Liver (tissue), 10 donors: ENCODE measurements at places on chromosomes 7 and 10.

DNA sequence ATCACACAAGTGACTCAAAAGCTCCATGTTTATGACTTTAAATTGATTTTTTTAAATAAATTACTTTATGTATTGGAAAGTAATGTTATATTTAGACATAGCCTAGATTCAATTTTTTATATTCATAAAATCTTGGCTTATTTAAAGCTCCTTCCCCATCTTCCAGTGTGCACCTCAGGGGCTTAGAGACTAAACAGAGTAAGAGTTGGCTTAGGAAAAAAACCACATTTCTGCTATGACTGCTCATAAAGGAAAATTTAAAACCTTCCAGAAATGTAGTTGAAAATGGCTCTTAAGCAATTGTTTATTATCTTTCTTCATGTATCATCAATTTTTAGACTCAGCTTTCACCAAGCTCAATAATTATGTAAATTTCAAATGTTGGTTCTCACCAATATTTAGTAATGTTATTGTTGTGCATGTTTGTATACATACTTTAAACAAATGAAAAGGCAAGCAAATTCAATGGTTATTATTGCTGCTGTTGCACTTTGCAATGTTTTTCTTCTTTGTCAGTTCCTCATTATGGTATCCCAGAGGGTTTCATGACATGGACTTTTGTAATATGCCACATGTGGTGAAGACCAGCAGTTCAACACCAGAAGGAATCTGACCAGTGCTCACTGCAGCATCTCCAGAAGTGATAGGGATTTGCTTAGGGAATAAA is 700.1 kb upstream of the ANKRD30A start:
- no peak for DNase-seq

- DNase-seq: no peak
Observed at GRCh38 chr7:46664453-46664852, 743.4 kb upstream of the IGFBP3 start.

- DNase-seq: no peak
Observed at GRCh38 chr7:94111009-94111408, 106.9 kb upstream of the BET1 start.

DNA sequence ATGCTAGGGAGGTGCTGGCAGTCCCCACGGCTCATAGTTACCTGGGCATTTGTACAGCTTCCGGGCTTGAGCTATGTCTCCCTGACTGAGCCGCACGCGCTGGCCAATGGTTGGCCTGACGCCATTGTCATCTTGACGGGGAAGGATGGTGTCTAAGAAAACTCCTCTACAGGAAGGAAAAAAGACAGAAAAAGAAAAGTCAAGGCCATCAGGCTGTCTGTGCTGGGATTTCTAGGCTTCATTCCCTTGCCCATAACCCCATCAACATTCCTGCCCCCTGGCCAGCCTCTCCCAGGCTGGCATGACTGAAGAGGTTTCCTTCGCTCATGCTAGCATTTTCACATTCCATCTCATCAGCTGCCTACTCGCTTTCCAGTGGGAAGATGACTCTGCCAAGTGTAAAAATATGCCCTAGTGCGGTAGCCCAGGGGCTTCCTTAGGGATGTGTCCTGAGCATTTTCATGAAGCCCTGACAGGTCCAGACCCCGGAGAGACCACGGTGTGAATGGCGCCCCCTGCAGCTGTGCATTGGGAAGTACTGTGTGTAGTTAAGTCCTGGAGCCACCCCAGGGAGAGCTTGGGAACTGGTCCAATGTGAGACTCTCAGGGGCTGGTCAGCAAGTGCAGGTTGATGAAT is 54.5 kb upstream of the OPALIN start:
- DNase-seq: no peak

GRCh38 chr10:91460681-91461080 is 50.5 kb downstream of the HECTD2 start:
- no peak for DNase-seq

DNA sequence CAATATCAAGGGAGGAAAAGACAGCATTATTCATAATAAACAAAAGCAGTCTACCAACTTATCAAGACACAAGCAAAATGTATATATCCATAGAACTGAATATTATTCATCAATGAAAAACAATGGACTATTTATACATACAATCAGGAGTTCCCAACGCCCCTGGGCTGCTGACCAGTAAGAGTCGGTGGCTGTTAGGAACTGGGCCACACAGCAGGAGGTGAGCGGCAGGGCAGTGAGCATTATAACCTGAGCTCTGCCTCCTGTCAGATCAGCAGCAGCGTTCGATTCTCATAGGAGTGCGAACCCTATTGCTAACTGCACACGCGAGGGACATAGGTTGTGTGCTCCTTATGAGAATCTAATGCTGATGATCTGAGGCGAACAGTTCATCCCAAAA is 71.7 kb upstream of the GPR22 start:
- no peak for DNase-seq

DNA sequence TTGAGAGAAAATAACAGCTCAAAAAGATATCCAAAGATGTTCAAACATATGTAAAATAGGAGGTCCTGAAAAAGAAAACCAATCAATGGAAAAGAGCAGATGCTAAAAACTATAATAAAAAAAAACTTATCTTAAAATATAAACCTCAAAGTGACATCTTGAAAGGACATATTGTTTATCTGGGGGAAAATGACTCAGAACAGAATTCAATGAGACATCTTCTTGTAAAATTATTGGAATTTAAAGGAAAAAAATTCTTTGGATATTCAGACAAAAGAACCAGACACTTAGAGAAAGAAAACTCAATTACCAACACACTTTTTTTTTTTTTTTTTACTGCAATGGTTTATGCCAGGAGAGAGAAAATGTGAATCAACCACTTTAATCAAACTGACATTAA is 58.9 kb downstream of the NAMPT start:
- DNase-seq: no peak

DNA sequence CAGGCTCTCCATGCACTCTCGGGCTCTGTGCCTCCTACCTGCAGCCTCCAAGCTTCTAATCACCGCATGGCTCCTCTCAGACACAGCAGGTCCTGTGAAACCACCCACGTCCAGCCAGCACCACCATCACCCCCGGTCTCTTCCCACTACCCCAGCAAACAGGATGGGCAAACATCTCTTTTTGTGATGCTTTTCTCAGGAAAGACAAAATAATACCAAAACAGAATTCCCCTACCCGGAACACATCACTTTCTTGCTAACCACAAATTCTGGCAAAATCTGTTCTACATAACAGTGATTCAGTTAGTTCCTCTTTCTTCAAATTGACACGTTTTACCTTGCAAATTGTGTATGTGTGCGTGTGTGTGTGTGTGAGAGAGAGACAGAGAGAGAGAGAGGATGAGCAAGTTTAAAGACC is 6.5 kb downstream of the SNX8 start:
- no peak for DNase-seq

DNA sequence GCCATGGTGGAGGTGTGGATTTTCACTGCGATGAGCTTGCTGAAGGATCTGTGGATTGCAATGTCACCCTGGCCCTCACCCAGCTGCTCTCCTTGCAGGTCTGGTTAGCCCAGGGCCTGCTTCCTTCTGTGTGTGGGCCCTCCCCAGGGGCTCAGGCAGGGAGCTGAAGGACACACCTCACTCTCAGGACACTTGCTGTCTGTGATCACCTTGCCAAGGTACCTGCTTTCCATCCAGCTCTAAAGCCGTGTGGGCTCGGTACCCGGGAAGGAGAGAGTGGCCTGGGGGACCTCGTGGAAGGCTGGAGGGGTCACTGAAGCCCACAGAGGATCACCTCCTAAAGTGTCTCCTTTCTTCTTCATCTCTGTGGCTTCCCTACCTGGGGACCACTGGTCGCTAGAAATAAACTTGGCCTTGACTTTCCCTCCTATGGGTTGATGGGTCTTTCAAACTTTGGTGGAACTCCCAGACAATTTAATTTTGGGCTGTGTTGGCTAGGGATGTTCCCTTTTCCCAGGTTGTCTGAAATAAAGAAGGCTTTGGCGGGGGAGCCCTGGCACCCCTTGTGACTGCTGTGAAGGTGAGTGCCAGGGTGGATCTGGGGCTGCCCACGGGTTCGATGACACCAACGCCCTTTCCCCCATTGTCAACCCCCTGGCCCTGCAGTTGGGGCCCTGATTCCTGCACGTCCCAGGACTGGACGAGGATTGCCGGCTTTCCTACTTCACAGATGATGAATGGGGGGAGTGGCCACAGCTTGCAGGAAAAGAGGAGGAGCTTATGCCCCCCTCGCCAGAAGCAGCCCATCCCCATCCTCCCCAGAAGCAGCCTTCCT is 331.0 kb downstream of the ADARB2 start:
- peak; percentile 19 for DNase-seq

- no peak for DNase-seq
Observed at GRCh38 chr7:103445228-103446048, 569 bp downstream of the SLC26A5 start.

DNA sequence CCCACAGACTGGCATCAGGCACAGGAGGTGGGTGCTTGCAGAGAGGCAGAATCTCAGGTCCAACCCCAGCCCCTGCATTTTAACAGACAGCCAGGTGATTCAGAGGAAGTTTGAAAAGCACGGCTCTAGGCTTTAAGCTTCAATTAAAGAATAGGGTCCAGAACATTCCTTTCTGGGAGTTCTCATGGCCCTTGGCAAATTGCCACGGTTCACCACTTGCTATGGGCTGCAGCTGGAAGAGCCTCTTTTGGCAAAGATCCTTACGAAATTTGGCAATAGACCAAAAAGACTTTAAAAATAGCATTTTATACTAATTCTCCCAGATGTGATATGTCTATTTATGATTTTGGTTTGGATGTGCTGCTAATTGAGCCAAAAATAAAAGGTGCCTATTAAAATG is 148.1 kb downstream of the ITGA8 start:
- no peak for DNase-seq
